Neural crest cell (in vitro differentiated cells): ENCODE measurements at places on chromosomes 2 and 18. TPM values are rescaled to one million over a fixed set of nuclear protein-coding genes. Genes with fewer than 3 reads are reported as not detected.

Gene PSMA8
- total RNA-seq, result not detected in 2 replicates

Gene GCG
- 0.27 TPM in 1 of 2 replicates, not detected in the other for total RNA-seq

Gene CPS1
- 7.9 and 8.8 TPM in 2 replicates for total RNA-seq

Gene APCDD1
- total RNA-seq, result 49.8 and 51.9 TPM in 2 replicates

Gene CCDC74B
- 12.6 and 13.9 TPM in 2 replicates for total RNA-seq

Gene RAB6C
- total RNA-seq, result 0.16 TPM in 1 of 2 replicates, not detected in the other

Gene RGPD4
- 0.05 TPM in 1 of 2 replicates, not detected in the other for total RNA-seq

DNA sequence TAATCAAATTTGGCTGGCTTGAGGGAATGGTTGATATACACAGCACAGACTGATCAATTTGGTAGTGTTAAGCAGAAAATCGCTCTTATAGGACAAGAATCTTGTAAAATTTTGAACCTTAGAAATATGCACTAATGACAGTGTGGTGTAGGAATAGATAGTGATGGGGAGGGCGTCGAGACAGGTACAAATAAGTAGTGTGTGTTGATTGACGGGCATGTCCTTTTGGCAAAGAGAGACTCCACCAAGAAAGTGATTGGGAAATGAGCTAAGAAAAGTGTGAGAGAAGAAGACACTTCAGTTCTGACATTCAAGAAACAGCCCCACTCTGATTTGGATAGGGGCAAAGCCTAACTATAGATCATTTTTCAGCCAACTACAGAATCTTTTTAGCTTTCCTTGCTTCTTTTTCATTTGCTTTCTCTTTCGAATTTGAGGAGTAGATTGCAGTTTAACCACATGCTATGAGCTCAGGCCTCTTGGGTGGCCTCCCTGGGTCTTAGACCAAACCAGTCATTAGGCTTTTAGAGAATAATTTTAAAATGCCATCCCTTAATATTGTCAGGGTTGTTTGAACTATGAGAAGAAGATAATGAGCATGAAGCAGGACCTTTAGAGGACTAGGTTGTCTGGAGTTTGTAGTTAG, 127.1 kb downstream of the CERS6 start:
- no peak for DNase-seq

DNA sequence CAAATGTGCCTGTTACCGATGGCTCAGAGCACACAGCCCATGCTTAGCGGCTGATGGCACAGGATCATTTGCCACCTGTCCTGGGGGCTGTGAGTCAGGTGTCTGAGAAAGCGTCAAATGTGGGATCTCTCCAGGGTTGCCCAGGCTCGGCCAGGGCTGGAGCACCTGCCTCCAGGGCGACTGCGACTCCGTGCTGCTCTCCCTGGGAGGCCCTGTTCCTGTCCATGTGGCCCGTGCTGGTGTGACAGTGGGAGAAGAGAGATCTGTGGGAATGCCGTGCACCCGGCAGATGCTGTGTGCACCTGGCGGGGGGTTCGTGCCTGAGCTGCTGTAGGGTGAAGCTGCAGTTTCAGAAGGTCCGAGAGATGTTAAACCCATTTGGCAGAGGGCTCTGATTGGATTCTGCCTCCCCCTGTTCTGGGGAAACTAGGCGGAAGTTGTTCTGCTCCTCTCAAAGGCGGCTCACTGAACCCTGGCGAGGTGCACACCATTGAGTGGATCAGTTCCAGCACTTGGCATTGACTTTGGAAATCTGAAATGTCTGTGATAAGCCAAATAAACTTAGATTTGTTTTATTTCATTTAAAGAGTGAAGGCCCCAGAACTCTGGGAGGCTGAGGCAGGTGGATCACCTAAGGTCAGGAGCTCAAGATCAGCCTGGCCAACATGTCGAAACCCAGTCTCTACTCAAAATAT, 34.7 kb upstream of the TPO start:
- DNase-seq, result no peak

GRCh38 chr18:58721566-58722239, 50.4 kb downstream of the MALT1 start:
- DNase-seq, result no peak

- DNase-seq, result no peak
These were observed 67.4 kb downstream of the HNRNPLL start for GRCh38 chr2:38535404-38535743.

GRCh38 chr2:71347517-71347916, 15.9 kb downstream of the ZNF638 start:
- no peak for DNase-seq

DNA sequence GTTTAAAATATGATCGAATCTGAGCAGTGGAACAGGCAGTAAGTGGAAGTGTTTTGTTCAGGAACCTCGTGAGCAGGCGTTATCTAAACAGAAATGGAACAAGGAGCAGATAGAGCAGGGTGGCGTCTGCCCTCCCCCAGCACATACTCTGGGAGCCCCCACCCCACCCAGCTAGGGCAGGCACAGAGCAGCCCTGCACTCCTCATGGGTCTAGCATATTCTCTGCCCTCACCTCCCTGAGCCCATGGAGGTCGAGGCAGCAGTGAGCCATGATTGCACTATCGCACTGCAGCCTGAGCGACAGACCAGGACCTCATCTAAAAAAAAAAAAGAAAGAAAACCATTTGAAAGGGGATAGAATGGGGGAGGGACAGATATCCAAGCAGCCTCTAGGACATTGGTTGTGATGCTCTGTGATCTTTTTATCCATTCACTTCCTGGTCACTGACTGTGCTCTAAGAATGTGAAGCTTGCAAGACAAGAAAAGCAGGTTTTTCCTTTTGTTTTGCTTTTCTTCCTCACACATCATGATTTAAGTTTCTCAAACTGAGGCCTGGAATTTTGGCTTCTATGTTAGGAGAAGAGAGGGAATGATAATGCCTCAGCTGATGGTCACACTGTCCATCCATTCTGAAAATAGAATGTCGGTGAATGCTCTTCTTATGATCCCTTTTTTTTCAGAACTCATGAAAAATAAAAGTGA, 3.1 kb downstream of the MLPH start:
- no peak for DNase-seq

DNA sequence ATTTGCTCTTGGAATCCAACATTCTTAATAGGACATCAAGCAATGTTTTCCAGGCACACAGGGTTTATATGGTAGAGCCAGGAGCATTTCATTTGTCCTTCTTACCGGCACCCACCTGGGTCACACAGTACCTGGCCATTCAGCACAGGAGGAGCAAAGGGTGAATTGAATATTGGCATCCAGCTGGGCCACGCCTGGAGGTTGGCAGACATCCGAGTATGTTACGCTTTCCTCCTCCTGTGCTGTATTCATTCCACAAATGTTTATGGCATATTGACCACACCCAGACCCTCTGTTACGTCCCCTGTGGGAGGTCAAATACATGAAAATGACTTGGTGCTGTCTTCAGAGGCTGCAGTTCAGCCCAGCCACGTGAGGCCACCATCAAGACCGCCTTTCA, 206.2 kb downstream of the RTP5 start:
- no peak for DNase-seq

DNA sequence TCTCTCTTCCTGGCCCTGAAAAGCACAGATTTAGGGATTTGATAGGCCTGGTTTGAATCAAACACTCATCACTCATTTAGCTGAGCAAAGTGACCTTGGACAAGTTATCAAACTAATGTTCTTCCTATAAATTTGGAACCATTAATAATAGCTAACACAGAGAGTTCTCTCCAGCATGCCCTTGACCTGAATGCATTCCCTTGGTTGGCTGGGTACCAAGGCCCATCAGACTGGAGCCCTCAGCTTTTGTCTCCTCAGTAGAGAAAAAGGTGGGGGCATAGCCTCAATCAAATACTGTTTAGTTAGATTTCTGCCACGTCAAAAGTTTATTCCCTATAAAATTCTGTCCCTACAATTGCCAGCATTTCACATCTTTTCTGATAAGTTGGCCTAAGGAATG, 13.8 kb upstream of the MRPL19 start:
- no peak for DNase-seq

- peak; percentile 32 for DNase-seq
These were observed 1.3 kb upstream of the LRP2 start for GRCh38 chr2:169363560-169364150.

GRCh38 chr18:55139836-55140235, 180.6 kb upstream of the CCDC68 start:
- DNase-seq, result no peak

DNA sequence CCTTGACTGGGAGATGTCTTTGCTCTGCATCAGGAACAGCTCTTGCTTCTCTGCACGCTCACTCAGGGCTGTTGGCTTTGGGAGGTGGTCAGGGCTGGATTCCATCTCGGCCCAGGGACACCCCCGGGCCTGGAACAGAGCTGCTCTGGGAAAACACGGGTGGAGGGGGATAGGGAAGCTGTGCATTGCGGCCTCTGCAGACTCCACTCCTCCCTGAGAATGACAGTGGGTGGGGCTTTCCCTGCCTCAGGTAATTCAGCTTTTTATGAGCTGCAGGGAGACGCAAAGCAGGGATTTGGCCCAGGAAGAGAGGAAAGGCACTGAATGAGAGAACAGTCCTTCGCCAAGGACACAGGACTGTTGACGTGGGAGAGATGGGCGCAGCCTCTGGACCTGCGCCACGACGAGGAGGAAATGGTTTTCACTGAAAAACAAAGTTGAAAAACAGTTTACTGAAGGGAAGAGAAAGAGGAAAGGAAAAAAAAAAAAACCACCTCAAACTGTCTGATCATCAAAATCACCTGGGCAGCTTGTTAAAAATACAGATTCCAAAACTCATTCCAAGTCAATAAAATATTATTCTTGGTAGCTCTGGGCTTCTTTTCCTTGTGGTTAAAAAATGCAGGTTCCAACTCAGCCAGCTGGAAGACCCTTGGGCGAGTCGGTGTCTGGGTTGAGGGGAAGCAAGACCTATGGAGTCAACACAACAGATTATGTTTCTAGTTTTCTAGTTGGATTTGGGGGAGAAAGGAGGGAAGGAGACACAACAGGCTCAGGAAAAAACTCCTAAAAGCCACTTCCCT, 194.0 kb downstream of the ZFP36L2 start:
- no peak for DNase-seq

DNA sequence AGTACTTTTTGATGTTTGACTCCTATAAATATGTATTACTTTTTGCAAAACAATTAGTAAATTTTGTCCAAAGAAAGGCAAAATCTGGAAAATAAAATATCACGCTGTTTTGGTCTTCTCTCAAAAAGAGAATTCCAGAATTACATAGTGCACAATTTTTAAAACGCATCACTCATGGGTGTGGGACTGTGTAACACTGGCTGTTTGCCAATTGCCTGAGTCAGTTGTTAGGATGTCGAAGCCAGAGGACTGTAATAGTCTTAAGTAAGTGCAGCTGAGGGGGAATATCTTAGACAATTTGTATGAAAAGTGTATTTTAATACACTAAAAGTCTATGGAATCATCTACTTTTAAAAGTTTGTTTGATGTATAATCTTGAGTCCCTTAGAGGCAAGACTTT, 24.1 kb upstream of the EPHA4 start:
- DNase-seq, result no peak

- no peak for DNase-seq
These were observed 191.5 kb downstream of the SLC8A1 start for GRCh38 chr2:40260437-40260836.

DNA sequence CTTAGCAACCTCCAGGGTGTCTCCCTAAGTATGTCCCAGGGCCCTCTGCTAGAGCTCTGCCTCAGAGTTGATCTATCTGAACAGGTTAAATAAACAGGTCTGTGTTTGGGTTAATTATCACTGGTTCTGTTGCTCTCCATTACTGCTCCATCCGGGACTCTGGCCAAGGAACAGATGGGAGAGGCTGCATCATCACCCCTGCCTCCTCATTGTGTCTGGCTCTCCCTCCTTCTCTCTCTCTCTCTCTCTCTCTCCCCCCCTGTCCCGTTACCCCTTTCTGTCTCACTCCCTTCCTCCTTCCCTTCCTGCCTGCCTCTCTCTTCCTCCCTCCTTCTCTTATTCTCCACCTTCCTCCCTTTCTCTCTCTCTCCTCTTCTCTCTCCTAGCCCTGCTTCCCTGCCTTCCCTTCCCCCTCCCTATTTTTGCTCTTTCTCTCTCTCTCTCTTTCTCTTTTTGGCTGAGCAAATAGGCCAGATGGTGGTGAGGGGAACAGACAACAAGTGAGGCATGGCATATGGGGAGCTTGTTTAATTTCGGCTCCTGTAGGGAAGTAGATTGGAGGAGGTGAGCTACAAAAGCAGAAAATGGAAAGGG, 62.1 kb downstream of the SETBP1 start:
- no peak for DNase-seq

GRCh38 chr18:67805261-67805660, 288.7 kb upstream of the DSEL start:
- no peak for DNase-seq

DNA sequence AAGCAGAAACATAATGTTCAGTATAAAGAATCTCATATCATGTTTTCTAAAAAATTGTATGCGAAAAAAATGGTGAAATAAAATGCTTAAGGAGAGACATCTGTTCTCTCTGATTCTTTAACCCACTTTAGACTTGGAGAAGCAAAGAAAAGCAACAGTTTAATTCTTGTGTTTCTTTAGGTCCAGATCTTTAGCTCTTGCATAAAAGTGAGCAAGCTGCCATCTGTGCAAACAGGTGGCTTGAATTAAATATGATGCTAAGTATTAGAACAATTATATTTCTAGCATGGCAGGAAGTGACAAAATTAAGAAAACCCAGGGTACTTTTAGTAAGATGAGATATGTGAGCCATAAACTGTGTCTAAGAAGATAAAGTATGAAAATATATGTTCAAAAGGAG, 1038.3 kb downstream of the DPP10 start:
- no peak for DNase-seq

- DNase-seq, result no peak
These were observed 65.3 kb downstream of the TWIST2 start for GRCh38 chr2:238912916-238913875.

DNA sequence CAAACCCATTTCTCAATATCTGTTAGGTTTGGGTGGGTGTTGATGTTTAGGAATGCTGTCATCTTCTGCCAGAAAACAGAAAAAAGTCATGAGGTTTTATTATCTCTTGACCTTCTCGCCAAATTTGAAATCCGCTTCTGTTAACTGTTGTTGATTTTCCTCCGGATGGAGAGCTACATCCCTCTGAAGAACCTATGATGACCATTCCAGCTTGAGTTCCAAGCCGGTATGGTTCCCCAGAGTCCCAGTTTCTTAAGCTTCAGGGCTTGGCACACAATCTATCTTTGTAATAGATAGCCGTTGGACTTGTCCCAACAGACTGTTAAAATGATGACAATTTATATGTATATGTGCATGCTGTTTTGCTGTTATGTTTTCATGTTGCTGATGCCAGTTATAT, 1201.0 kb downstream of the LRP1B start:
- no peak for DNase-seq

DNA sequence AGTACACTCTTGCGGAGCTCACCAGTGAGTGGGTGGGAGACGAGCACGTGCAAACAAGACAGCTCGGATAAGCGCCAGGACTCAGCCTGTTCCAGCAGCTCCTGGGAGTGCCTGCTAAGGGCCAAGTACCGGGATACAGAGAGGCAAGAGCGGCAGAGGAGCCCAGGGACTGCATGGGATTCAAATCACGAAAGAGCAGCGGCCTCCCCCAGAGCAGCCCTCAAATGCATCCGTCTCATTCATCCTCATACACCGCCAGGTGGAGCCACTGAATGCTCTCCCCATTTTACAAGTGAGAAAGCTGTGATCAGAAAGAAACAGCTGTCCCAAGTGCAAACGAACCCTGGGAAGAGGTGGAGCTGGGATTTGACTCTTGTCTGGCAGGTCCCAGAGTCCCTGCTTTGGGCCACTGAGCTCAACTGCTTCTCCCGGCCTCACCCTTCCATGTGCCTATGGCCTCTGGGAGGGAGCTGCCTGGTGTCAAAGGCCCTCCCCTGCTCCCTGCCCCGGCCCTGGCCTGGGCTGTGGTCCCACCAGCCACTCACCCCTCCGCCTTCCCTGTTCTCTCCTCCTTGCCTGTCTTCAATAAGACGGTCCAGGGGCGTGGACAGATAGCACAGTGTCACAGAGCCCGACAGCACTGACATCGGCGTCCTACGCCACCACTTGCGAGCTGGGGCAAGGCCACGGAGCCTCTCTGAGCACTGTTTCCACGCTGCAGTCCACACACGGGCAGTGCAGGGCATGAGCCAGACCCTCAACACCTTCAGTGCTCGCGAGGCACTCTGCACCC, 72.8 kb upstream of the TAF1B start:
- peak; percentile 75 for DNase-seq
